NCI-H774 (cell line): ENCODE measurements at places on chromosomes 1 and 21.

- DNase-seq = no peak
Observed at GRCh38 chr21:20443558-20444155, 554.6 kb upstream of the NCAM2 start.

DNA sequence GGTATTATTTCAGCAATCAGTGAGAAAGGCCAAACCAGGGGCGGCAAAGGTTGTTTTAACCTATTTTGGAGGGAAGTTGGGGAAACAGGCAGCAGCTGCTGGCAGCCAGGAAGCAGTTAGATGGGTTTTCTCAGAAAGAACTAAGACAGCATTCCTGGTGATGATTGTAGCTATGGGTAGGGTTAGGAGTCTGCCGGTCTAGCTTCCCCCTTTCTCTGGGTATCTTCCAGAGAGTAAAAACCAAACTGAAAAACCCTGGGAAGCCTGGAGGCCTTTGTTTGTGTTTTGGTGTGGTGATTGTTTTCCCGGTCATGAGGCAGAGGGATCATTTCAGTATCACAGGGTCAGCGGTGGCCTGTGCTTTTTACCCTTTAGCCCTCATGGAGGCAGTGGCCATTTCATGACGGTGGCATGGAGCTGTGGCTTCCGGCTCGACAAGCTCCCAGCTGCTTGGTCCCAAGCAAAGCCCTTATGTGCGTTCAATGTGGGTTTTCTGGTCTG lies 19.5 kb upstream of the TNFRSF1B start:
- no peak for DNase-seq

DNA sequence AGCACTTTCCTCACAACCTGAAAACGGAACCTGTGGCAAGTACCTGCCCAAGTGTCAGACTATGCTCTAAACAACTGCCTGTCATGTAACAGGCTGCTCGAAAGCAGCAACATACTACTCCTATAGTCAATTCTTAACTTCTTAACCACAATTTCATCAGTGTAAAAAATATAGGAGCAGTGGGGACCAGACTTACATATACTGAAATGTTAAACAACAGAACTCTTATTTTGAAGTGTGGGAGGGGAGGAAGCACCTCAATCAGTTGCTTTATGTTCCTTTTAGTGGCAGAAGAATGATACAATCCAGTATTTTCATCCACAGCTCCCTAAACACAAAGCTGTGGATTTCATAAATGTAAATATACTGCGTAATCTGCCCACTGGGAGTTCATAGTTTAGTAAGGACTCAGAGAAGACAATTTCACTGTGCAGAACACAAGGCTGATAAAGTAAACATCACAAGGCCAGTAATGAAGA lies 44.2 kb downstream of the WLS start:
- DNase-seq = no peak

- no peak for DNase-seq
Observed at GRCh38 chr1:40064797-40065499, 24.4 kb downstream of the CAP1 start.

- DNase-seq = no peak
Observed at GRCh38 chr1:90922202-90922601, 99.6 kb downstream of the ZNF644 start.
